Upper lobe of left lung (tissue), 6 donors: ENCODE measurements at places on chromosomes 1 and 21.

DNA sequence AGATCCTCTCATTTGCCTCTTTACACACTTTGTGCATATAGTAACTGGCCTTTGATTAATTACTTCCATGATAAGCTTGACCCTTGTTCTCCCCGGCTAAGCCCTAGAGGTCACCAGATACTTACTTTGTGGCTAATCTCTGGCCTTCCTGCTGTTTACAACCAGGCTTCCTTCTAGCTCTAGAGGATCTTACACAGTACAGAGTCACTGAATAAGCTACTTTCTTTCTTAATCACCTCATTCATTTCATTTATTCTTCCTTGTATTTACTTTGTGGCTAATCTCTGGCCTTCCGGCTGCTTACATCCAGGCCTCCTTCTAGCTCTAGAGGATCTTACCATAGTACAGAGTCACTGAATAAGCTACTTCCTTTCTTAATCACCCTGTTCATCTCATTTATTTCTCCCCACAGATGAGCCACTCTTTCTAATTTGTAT is 144.3 kb upstream of the C1orf21 start:
- no peak for DNase-seq

DNA sequence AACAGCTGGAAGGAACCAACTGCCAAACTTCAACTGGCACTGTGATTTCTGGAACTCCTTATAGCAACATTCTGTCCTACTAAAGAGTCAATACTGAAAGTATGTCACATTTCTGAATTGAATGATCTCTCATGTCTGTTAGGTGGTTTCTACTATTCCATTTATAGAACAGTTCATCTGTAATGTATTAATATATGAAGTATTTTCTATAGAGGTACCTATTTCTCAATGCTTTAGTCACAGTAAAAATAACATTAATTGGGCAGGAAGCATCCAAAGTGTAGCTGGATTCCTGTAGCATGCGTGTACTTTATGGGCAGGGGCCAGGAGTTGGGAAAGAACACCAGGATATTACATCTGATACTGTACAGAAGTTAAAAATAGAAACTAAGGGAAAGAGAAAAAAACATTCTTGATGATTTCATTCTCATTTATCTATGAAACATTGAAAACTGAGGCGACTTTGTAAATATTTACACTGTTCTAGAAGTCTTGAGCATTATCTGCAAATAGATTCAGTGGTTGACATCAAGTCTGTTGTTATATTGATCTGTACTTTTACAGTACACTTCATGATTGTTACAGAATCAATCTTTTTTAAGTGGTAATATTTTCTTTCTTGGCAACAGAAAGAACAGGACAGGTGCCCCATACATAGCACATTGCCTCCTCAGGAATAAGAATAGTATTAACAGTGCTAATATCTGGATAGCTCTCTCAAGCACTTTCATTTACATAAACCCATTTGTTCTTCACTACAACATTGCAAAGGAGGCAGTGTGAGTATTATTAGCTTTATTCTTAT is 6.2 kb upstream of the ZNF281 start:
- DNase-seq, result peak; percentile 80

GRCh38 chr1:223621312-223621734 is 44.2 kb downstream of the CAPN8 start:
- DNase-seq, result no peak

DNA sequence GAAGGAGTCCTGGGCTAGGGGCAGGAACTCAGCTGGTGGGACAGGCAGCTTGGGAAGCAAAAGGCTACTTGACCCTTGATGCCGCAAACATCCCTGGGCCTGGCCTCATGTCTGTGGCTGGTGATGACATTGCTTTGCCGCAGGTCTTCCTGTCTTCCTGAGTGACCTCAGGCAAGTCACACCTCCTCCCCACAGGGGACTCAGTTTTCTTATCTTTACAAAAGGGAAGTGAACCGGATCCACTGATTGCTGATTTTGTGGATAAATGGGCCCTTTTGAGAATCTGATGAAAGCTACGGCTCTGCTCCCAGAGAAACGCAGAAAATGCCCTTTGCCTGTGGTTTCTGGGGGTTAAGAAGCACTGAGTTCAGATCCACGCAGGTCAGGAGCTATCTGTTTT is 20.7 kb downstream of the PLOD1 start:
- DNase-seq, result no peak

DNA sequence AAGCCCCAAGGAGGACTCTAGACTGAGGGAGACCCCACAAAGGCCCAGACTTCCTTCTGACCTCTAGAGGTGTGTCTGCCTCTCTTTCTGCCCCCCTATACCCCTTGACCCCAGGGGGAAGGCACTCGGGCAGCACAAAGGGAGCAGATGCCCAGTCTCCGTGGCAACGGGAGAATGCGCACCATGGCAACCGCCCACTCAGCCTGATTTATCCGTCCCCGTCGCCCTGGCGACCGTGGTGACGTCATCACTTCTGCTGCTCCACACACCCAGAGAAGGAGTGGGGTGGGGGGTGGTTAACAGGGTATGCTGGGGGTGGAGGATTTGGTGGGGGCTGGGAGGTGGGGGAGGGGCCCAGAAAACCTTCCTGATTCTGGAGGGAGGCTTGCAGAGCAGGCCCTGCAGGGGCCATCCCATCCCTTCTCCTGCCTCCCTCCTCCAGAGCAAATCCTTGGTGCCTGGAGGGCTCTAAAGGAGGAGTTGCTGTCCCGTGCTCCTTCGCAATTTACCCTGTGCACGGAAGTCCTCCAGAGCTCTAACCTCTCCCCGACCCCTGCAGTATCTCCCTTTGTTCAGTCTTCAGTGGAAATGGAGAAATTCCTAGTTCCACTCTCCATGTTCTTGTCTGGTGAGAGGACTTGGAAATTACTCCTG is 6.3 kb downstream of the CELF3 start:
- peak; percentile 70 for DNase-seq

GRCh38 chr1:28358716-28359115 is 10.8 kb upstream of the PHACTR4 start:
- DNase-seq, result no peak

- DNase-seq, result no peak
These were observed 312 bp downstream of the ARNT start for GRCh38 chr1:150876119-150876454.

DNA sequence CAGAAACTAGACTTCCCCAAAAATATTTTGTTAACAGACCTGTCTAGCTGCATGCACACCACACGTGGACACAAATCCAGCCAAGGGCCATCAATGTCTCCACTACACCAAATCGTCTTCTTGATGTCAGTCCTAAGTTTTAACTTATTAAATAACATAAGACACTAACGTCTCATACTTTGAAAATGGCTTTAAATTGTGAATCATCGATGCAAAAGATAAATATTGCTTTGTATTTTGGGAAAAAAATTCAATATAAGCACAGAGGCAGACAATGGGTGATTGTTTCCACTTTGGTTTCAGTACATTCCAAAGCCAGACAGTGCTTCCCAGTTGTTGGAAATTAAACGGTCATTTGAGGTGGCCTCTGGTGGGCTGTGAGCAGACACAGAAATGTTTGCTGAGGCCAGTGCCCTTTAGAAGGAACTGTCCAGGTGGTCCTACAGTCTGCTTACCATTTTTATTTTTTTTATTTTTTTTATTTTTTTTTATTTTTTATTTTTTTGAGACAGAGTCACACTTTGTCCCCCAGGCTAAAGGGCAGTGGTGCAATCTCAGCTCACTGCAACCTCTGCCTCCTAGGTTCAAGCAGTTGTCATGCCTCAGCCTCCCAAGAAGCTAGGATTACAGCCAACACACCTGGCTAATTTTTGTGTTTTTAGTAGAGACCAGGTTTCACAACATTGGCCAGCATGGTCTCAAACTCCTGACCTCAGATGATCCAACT is 1.8 kb upstream of the KIAA2013 start:
- DNase-seq, result no peak

DNA sequence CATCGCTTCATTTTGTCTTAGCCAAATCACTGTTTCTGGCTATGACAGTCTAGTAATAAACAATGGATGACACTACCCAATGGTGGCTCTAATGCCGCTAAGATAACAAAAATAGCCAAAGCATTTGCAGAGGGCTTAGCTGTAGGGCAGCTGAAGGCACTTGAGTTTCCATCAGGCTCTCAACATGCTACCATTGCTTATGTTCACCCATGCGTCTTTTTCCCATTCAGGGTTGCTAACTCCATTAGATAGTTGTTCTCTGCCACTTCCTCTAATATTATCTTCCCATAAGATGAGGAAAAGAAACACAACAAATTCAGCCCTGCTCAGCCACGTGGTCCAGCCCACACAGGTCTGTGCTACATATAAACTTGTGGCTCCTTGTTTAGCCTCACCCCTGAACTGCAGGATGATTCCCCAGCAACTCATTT is 159.6 kb downstream of the TOMM20 start:
- no peak for DNase-seq

GRCh38 chr1:23344111-23344986 is at the start of gene HNRNPR:
Gene HNRNPR (minus strand): TSS chr1:23344284. CDS start chr1:23341008, 3,276 bp downstream.
- peak; percentile 98 for DNase-seq

DNA sequence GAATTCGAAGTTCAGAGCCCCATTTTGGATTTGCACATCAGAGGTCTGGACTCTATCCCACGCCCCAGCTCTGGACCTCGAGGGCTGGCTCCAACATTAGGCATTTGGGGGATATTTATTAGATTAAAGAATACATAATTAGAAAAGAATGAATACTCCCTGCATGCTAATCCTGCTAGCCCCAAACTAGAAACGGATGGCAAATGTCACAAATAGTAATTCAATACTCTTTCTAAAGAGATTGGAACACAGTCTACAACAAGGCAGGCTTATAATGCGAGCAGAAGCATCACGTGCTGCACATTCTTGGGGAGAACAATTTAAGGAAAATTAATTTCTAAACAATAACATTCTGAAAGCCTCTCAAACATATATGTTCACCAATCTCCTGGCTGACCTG is 27.7 kb upstream of the RAP1A start:
- DNase-seq, result no peak

DNA sequence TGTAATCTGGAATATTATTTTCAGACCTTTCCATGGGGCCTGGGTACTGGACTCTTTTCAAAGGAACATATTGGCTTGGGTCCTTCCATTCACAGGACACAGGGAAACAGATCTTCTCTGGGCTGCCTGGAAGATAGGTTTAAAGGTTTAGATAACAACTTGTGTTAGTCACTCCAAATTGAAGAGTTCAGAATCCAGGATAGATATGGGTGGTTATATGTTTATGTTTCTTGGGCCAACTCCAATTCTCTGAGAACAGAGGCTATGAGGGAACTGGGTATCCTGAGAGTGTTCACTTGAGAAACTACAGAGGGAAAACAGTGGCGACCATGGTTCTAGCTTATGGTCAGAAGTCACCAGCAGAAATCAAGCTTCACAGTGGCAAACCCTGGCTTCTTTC is 8.7 kb upstream of the PIGM start:
- no peak for DNase-seq

DNA sequence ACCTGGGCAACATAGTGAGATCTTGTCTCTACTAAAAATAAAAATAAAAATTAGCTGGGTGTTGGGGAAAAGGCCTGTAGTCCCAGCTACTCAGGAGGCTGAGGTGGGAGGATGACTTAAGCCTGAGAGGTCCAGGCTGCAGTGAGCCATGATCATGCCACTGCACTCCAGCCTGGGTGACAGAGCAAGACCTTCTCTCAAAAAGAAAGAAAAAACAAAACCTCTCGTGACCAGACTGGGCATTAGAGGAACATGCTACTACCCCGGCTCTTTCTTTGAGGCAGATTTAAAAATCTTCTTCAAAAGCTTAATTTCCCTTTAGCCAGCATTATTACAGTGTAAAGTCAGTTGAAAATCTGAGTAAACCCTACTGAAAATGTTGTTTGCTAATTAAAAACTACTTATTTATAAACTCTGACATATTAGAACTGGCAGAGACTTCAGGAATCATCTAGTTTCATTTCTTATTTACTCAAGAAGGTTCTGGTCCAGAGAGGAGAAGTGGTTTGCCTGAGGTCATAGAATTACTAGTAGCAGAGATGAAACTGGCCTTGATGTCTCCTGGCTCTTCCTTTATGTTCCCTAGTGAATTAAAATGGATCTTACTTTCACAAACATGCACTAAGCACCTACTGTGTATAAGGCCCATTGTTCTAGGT is 11.6 kb upstream of the ELAVL4 start:
- DNase-seq, result no peak

GRCh38 chr1:14482784-14483450 is 115.6 kb upstream of the KAZN start:
- no peak for DNase-seq

DNA sequence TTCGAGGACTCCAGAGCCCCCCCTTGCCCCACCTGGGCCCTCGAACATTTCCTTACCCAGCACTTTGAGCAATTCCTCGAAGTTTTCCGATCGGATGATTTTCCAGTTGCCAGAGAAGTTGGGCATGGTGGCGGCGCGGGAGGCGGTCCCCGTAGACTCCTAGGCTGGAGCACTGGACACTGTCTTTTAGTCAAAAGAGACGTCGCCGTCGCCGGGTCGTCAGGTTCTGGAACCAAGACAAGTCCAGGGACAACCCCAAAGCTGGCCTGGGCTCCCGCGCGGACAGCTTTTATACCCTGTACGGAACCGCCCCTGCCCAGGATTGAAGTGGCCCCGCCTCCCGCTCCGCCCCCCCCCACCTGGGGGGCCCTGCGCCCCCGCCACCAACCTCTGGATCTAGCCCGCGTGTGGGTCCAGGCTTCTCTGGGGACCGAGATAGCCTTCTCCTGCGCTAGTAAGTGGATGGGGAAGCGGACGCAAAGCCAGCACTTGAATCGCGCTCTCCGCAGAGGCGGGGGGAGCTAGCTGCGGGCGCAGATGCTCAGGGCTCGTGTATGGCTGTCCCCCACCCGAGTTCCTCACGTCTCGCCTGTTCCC is at the start of gene CRABP2:
CRABP2 (minus strand) TSS at position 263 of the 597 bp plus-strand sequence; CDS start at position 126, 137 bp downstream.
- DNase-seq, result no peak

GRCh38 chr1:214192825-214193643 is 87.9 kb upstream of the SMYD2 start:
- DNase-seq, result no peak

DNA sequence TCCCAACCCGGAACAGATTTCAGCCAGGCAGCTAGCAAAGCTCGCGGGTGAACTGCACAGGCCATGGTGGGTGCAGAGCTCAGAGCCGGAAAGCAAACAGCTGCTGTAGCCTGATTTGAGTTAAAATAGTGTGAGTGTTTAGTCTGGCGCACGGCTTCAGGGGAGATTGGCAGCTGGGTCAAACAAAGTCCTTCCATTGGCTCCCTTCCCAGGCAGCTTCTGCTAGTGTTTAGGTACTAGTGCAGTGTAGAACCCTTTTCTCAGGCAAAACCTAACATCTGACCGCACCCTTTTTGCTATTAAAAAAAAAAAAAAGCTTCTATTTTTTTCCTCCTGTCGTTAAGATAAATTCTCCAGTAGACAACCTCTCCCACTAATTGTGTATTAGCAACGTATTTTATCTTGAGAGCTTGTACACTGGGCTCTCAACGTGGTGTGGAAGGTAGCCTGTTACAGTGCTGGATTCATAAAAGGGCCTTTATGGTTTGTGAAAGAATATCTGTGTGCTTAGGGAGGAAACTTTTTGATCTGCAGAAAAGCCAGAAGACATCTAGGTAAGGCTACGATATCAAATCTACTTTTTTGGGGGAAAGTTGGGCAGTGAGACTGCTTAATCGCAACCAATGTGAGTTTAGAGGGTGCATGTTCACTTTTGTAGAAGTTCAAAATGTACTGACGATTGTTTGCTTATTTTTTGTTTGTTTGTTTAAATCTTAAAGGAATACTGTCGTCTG is 689.6 kb downstream of the USP25 start:
- DNase-seq, result no peak
